Left renal pelvis (tissue), 4 donors: ENCODE measurements at places on chromosomes 1 and 21.

- DNase-seq: no peak
Measured at GRCh38 chr1:217535601-217536377, 95.1 kb downstream of the GPATCH2 start.

DNA sequence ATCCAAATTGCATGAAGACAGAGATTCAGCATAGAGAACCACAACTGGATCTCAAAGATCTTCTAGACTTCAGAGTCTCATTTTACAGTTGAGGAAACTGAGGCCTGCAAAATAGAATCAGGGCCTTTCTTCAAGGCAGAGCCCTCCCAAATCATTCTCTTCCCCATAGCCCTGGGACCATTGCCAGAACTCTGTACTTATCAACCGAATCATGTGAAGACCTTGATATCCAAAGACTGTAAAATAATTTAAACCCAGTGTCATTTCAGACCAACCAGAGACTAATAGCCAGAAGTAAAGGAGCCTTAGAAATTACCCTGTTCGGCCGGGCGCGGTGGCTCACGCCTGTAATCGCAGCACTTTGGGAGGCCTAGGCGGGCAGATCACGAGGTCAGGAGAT lies 90.1 kb downstream of the DTL start:
- DNase-seq: no peak

DNA sequence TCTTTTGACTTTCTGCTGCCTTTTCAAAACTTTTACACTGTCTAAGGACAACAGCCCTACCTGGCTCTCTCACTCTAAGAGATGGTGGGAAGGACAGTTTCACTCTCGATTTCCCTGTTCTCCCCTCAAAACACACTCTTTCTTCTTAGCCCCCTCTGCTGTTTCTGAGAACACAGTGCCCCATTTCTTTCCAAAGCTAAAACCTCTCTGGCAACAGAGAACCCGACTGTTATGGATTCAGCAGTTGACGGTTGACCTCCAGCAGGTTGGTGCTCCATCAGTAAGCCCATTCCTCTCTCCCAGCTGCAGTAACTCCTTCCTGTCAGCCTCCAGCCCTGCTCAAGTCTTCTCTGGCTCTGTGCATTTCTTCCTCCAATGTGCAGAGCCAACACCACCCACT lies 88.2 kb upstream of the ABCD3 start:
- DNase-seq: no peak

GRCh38 chr1:9437961-9438430 lies 101.3 kb upstream of the SLC25A33 start:
- DNase-seq: no peak

GRCh38 chr1:79006564-79006963 lies at the start of gene ADGRL4:
ADGRL4 (minus strand) TSS chr1:79006730; CDS start chr1:79006654, 76 bp downstream.
- no peak for DNase-seq
